MV-4-11 (cell line): ENCODE measurements at places on chromosomes 2 and 18.

GRCh38 chr2:62410926-62411456, 95.0 kb downstream of the TMEM17 start:
- DNase-seq: no peak

DNA sequence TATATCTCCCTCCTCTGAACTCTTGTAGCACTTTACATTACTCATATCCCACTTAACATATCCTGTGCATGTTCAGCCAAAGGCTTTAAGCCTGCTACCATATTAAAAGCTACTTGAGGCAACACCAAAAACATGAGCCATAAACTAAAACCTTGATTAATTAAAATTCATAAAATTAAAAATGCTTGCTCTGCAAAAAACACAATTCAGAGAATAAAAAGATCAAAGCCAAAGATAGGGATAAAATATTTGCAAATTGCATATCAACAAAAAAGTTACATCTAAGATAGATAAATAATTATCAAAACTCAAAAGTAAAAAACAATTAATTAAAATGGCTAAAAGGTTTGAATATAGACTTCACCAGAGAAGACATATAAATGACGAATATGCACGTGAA, 495.4 kb upstream of the PIK3C3 start:
- DNase-seq: no peak

DNA sequence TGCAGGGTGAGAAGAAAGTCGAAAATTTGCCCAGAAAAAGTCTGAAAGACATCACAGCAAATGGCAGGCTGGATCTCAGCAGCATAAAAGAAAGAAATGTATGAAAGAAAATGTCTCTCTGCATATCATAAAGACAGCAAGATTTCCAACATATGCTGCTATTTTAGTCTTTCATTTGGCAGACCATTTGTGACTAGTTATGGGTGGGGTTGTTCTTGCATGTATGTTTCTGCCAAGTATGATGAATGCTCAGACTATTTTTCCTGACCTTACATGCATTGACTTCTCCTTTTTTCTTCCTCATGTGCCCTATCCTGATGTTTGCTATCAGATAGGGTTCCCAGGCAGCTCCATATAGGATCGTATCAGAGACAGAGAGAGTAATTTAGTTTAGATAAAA, 58.5 kb upstream of the PARD3B start:
- DNase-seq: no peak

DNA sequence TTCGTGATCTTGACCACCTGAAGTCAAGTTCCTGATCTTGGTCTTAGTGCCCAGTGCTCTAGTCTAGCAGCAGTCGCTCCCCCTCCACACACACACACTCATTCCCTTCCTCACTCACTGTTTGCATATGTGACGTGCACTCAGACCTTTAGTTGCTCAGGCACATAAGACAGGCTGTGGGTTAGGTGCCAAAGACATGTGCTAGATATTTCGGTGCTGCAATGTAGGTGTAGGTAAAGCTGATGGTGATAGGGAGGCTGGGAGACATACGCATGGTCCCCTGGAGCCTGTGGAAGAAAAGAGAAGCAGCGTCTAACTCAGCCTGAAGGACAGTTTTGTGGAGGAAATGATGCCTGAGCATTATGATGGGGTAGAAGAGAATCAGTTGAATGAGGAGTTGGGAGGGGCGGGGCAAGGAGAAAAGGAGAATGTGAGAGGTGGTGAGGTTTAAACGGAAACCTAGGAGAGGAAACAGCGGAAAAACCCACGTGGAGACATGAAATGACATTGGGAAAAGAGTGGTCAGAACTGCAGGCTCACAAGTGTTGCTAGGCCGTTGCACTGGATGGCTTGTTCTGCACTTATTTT, 3.8 kb downstream of the TTC39C start:
- no peak for DNase-seq

DNA sequence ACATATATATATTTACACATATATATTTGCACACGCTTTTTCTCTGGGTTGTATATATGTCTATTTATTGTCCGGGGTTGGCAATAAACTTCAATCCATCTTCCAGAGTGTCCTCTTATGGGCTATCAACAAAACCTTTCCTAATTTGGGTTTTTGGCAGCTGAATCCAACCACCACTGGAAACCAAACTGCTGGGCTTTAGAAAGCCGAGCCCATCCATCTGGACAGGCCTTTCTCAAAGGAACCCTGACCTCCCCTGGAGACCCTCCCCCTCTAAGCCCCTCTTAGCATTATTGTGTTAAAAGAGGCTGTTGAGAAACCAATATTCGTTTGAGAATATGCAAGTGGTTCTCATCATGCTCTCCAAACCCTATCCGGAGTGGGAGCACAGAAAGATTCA, 153.6 kb downstream of the NRP2 start:
- no peak for DNase-seq
